Activated naive CD8-positive, alpha-beta T cell treated with anti-CD3 and anti-CD28 coated beads, Interleukin-2, amount 50 U/mL, for 24 hours (primary cell): ENCODE measurements at places on chromosomes 3 and 15.

DNA sequence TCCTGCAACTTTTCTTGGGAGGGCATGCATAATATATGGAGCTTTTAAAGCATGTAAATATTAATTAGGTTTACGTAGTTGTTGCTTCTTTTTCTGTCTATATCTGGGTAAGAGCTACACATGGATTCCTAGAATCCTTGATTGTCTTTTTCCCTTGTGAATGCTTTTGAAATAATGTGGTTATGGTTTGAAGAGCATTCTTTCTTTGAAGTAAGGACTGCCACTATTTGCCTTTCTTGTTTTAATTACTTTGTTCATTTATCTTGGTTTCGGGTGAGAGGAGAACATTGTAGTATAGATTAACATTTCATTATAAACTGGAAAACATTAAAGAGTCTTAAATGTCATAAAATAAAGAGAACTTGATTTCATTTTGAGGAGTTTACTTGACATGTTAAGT, 674.0 kb downstream of the ZBBX start:
- no peak overlapping the region for H3K27ac ChIP-seq
- H3K4me3 ChIP-seq, result no peak overlapping the region
- no peaks in the 10 kb centered on the region for H3K36me3 ChIP-seq

- H3K4me1 ChIP-seq, result no peaks in the 10 kb centered on the region
- no peaks in the 10 kb centered on the region for H3K36me3 ChIP-seq
- H3K27me3 ChIP-seq, result peaks cover 6% of the 10 kb centered on the region
- no peak for DNase-seq
- no peak overlapping the region for H3K4me3 ChIP-seq
Observed at GRCh38 chr15:25649390-25649789, 210.6 kb upstream of the UBE3A start.

DNA sequence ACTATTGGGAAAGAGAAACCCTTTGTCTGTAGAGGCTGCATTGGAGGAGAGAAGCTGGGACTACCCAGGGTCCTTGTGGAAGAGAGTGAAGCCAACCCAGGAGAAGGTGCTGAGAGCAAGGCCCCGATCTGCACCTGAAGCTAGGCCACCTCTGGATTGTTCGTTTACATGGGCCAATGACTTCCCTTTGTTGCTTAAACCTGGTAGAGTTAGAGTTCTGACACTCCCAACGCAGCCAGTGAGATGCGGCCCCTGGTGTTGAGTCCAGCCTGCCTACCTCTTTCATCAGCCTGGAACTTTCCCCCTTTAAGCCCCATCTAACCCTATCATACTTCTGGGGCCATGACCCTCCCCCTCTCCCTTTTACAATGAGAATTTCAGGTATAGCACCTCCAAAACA, 30.8 kb downstream of the CCDC13 start:
- no peak overlapping the region for H3K4me3 ChIP-seq
- H3K4me1 ChIP-seq, result peaks cover 2% of the 10 kb centered on the region
- H3K27ac ChIP-seq, result no peak overlapping the region
- no peak for DNase-seq
- H3K27me3 ChIP-seq, result no peaks in the 10 kb centered on the region
- no peaks in the 10 kb centered on the region for H3K36me3 ChIP-seq

- no peaks in the 10 kb centered on the region for H3K36me3 ChIP-seq
- H3K27me3 ChIP-seq, result no peaks in the 10 kb centered on the region
- no peak for DNase-seq
- no peak overlapping the region for H3K27ac ChIP-seq
- H3K4me3 ChIP-seq, result no peak overlapping the region
- no peaks in the 10 kb centered on the region for H3K4me1 ChIP-seq
Observed at GRCh38 chr3:77718311-77718710, 678.4 kb downstream of the ROBO2 start.

DNA sequence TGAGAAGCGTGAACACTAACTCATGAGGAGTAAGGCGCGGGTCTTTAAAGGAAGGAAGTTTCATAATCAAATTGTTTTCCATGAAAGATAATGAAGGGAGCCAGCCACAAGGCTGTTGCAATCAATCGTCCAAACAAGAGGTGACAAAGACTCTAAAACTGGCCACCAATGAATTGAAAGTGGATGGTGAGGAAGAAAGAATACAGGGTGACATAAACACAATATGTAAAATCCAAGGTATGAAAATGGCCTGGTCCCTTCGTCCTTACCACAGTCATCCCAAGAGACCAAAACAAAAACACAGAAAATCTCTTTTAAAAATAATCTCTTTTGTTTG, 12.0 kb downstream of the CD86 start:
- peaks cover 17% of the 10 kb centered on the region for H3K4me1 ChIP-seq
- H3K4me3 ChIP-seq, result no peak overlapping the region
- no peaks in the 10 kb centered on the region for H3K27me3 ChIP-seq

DNA sequence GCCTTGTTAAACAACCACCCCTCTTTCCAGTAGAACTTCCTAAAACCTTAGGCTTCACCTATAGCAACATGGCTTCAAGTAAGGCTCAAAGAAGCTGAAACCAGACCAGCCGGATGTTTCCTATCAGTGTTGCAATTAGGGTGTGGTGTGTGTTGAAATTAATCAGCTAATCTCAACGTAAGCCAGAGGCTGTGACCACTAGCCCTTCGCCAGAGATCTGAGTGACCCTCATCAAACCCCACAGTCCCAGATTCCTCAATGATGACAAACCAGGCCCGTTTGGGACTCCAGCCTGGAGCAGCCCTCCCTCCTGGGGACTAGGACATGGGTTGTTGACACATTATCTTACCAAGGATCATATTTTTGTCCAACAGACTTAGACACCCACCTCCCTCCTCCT, 27.3 kb downstream of the CYP11A1 start:
- no peak overlapping the region for H3K27ac ChIP-seq
- peaks cover 8% of the 10 kb centered on the region for H3K4me1 ChIP-seq
- no peak for DNase-seq

DNA sequence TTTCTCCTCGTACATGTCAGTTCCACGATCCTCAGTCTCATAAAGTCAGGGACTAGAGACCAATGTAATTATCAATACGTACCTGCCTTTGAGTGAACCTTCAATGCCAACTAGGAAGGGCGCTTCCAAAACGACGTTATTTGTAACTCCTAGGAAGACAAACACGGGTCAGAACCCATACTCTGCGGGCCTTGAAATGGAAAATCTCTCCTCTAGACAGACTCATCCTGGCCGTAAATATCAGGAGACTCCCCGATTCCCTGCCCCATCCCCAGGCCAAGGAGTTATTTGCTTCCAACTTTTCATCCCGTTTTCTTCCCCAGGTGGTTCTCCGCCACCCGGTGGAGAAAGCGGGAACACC, 578 bp downstream of the OIP5 start:
- H3K4me3 ChIP-seq, result peak overlapping the region; percentile 94
- peaks cover 31% of the 10 kb centered on the region for H3K36me3 ChIP-seq
- H3K27me3 ChIP-seq, result no peaks in the 10 kb centered on the region

GRCh38 chr3:150371741-150372254, 36.3 kb upstream of the TSC22D2 start:
- no peaks in the 10 kb centered on the region for H3K27me3 ChIP-seq
- no peaks in the 10 kb centered on the region for H3K36me3 ChIP-seq
- H3K27ac ChIP-seq, result no peak overlapping the region
- DNase-seq, result no peak
- H3K4me3 ChIP-seq, result no peak overlapping the region
- H3K4me1 ChIP-seq, result no peaks in the 10 kb centered on the region

DNA sequence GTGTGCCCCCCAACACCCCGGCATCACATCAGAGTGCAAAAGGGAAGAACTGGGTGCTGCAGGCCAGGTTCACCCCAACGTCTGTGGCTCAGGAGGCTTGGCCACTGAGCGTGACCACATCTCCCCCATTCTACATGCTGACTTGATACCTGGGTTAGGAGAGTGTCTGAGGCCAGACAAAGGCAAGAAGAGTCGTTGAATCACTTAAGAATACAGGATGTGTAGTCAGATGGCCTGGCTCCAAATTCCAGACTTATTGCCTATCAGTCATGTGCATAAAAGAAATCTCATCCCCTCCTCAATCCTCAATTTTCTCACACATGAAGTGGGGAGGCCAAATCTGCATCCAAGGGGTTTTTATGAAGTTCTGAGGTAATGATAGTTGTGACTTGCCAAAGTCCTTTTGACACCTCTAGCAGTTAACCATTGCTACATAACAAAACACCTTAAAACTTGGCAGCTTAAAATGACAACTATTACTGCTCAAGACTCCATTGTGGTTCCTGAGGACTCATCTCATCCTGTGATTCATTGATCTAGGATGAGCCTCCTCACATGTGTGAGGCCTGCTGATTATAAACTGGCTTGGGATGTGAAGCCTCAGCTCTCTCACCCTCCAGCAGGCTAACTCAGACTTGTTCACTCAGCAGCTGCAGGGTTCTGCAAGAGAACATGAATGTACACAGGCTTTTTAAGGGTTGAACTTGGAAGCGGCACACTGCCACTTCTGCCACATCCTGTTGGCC, 138.8 kb upstream of the TLE3 start:
- peaks cover 4% of the 10 kb centered on the region for H3K36me3 ChIP-seq
- no peak for DNase-seq
- peaks cover 47% of the 10 kb centered on the region for H3K4me1 ChIP-seq
- no peak overlapping the region for H3K4me3 ChIP-seq
- peaks cover 17% of the 10 kb centered on the region for H3K27me3 ChIP-seq

DNA sequence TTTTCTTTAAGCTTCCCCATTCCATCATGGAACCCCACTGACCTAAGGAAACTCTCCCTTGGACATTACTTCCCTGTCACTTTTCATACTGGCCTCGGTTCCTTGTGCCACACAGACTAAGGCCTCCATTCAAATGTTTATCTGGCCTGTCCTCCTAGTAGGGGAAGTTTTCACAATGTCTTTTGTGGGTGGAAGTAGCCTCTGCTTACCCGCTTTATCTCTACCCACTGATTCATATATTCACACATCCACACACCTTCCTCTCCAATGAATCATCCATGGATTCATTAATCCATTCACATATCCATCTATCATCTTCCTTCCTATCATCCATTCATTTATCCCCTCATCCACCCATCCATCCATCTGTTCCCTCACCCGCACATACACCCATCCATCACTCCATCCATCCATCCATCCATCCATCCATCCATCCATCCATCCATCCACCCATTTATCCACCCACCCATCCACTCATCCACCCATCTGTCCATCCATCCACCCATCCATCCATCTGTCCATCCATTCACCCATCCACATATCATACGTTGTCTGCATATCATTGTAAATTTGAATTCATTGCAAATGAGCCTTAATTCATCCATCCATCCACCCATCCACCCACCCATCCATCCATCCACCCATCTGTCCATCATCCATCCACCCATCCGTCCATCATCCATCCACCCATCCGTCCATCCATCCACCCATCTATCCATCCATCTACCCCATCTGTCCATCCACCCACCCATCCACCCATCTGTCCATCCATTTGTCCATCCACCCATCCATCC, 49.1 kb downstream of the IQSEC1 start:
- H3K4me3 ChIP-seq, result no peak overlapping the region
- H3K4me1 ChIP-seq, result peaks cover 35% of the 10 kb centered on the region
- no peak for DNase-seq
- H3K27ac ChIP-seq, result no peak overlapping the region

DNA sequence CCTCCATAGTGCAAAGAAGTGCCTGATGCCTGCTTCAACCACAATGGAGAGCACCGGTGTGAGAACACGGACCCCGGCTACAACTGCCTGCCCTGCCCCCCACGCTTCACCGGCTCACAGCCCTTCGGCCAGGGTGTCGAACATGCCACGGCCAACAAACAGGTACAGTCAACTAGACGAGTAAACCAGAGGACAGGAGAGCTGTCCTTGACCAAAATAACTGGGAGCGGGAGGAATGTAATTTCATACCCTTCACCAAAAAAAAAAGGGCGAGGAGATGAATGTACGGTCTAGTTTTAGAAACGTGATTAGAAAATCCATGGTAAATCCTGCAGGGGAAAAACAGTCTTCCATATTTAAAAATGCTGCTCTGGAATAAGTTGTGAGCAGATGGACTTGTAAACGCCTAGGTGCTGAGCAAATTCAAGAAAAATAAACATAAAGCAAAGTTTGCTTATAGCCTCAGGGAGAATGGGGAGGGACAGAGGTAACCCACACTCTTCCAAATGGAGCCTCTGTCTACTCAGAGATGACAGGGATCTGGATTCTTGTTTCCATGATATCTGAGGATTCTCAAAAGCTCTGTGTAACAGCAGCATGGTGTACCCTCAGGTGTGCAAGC, 8.4 kb downstream of the THBS1 start:
- peaks cover 7% of the 10 kb centered on the region for H3K4me1 ChIP-seq
- H3K4me3 ChIP-seq, result no peak overlapping the region
- no peak for DNase-seq
- H3K27me3 ChIP-seq, result no peaks in the 10 kb centered on the region

DNA sequence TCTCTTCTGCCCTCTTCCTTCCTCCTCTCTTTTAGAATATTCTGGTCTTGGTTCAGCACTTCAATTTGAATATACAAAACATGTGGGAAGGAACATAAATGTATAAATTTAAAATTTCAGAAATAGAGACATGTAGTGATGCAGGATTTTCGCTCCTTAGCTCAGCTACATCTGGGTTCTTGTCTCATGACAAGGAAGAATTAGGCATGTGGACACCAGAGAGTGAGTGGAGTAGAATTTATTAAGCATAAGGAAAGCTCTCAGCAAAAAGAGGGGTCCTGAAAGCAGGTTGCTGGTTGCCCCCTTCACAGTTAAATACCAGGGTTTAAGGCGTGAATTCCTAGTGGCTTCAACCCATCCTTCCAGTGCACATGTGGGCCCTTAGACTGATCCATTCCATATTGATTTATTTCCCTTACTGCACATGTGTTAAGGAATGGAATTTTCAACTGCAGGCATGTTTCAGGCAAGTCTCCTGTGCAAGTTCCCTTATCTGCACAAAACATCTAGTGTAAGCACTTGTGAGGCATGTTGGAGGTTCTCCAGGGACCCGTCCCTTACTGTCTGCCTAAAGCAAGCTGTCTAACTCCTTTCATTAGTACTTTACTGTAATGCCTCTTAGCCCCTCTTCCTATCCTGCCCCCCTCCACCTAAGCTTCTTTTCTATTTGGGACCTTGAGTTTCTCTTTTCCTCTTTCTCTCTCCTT, 133.2 kb upstream of the STRIT1 start:
- no peaks in the 10 kb centered on the region for H3K36me3 ChIP-seq
- H3K27ac ChIP-seq, result no peak overlapping the region
- no peak overlapping the region for H3K4me3 ChIP-seq

DNA sequence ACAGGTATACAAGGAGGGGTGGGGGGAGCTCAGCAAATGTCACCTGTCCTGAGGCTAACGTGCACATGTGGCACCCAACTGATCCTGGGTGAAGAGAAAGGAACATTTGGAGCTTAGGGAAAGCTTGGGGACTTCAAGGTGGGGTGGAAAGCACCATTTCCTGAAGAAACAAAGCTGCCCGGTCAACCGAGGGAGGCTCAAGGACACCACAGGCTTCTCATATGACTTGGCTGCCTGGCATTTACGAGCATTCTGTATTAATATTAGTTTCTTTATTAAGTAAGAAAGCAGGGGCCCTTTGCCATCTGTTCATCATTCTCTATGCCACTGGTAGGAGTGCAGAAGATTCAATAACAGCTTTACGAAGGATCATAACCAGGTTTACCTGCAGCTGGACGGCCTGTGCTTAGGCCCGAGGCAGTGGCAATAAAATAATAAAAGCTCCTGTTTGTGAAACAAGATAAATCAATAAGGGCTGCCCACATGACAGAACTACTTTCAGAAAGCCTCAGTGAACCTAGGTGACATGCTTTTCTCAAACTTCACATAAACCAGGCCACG, 54.0 kb downstream of the ETV5 start:
- peaks cover 50% of the 10 kb centered on the region for H3K27me3 ChIP-seq
- DNase-seq, result no peak
- H3K36me3 ChIP-seq, result no peaks in the 10 kb centered on the region
- no peak overlapping the region for H3K27ac ChIP-seq

- no peak overlapping the region for H3K27ac ChIP-seq
- no peaks in the 10 kb centered on the region for H3K36me3 ChIP-seq
- H3K4me1 ChIP-seq, result peaks cover 14% of the 10 kb centered on the region
- no peak overlapping the region for H3K4me3 ChIP-seq
- DNase-seq, result no peak
- no peaks in the 10 kb centered on the region for H3K27me3 ChIP-seq
Observed at GRCh38 chr15:91335702-91336101, 235.6 kb downstream of the SV2B start.
